BE2C (cell line): ENCODE measurements at places on chromosomes 6 and 20.
A peak's percentile ranks its signal among the peaks of the same experiment; 100 is the strongest.

GRCh38 chr6:141313986-141314385, 818.7 kb upstream of the GJE1 start:
- no peak for DNase-seq

GRCh38 chr6:158934157-158934556, 65.8 kb downstream of the RSPH3 start:
- no peak for DNase-seq

DNA sequence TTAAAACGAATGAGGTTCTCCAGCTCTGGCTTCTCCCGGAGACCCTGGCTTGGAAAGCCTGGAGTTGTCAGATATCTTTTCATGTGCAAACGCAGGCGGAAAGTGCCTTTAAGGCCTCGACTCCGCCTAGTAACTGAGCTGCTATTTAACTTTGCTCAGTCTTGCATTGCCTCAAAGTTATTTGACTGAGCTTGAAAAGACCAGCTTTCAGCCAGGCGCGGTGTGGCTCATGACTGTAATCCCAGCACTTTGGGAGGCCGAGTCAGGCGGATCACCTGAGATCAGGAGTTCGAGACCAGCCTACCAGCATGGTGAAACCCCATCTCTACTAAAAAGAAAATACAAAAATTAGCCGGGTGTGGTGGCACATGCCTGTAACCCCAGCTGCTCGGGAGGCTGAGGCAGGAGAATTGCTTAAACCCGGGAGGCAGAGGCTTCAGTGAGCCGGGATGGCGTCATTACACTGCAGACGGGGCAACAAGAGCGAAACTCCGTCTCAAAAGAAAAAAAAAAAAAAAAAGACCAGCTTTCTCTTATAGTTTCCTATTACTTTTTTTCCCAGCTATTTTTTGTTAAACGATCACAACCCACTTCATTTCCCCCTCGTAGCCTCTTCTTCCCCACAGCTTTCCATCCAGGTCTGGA, 1.9 kb downstream of the GCNT2 start:
- no peak for DNase-seq

DNA sequence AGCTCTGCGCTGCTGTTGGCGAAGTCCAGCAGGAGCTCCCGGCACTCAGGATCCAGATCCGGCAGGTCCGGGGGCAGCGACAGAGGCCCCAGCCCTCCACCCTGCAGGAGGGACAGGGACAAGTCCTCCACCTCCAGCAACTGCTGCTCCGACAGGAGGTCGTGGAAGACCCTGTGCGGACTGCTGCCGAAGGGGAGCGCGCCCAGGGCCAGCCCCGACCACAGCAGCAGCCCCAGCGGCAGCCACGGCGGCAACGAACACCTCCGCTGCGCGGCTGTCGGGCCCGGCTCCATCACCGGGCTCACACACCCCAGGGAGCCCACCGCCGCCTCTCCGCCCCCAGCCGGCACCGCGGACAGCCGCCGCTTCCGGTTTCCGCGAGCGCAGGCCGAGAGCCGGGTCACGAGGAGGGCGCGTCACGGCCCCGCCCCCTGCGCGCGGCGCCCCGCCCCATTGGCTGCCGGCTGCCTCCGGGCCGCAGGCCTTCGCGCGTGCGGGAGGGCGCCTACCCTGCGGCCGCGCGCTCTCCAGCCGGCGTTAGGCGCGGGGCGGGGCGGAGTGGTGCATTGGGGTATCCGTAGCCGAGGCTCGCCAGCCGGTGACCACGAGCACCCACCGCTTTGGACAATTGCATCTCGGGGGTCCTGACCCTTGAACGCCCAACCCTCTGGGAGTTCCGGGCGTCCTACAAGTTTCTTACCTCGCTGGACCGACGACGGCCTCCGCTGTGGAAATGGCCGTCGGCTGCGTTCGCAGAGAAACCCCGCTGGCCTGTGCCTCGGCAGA, at the start of gene OSTM1:
TSS of gene OSTM1 (minus strand) at position 383 of the 786 bp plus-strand sequence. CDS start at position 293, 90 bp downstream.
- peak; percentile 95 for DNase-seq

DNA sequence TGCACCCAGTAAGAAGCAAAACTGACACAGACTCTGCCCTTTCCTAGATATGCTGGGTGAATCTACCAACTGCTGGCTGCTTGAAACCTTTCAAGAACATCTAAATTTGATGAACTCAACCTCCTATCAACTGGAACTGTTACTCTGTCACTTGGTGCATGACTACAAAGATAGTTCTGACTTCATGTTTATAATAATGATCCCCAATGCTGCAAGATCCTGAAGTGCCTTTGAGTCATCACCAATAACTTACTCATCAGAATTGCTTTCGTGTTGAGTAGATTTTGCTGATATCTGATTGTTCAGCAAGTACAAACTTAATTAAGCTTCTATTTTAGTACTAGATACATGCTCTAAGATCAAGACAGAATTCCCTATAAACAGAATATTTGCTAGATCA, 100.2 kb upstream of the ARMC2 start:
- DNase-seq = no peak

DNA sequence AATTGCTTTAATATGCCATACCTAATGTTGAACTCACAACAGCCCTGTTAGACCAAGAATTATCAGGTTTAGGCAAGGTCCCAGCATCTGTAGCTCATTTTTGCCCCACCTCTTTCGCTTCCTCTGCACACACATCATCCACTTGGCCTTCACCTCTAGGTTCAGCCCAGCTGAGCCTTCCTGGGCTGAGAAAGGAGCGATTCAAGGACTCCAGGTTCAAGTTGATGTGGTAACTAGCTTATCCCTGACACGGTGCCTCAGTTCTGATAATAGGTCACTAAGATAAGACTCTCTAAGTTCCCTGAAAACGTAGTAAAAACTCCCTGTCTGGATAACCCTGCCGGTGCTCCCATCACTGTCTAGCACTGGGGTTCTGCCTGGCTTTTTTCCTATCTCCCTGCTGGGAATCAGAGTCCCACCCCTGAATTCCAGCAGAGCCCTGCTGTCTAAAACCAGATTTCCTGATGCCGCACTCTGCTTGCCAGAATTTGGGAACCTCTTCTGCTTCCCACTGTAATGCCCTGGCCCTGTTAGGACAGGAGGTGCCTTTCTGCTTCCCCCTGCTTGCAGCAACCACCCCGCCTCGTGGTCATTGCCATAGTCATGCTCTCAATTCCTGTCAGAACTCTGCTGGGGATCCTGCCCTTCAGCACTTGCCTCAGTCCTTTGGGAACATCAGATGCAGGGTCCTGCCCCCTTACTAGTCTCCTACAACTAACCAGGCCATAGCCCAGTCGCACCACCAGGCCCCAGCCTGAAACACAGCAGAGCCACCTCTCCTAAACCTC, 47.6 kb downstream of the ALDH8A1 start:
- DNase-seq = no peak

- DNase-seq = no peak
Observed at GRCh38 chr20:46142124-46142523, 24.0 kb downstream of the CD40 start.

DNA sequence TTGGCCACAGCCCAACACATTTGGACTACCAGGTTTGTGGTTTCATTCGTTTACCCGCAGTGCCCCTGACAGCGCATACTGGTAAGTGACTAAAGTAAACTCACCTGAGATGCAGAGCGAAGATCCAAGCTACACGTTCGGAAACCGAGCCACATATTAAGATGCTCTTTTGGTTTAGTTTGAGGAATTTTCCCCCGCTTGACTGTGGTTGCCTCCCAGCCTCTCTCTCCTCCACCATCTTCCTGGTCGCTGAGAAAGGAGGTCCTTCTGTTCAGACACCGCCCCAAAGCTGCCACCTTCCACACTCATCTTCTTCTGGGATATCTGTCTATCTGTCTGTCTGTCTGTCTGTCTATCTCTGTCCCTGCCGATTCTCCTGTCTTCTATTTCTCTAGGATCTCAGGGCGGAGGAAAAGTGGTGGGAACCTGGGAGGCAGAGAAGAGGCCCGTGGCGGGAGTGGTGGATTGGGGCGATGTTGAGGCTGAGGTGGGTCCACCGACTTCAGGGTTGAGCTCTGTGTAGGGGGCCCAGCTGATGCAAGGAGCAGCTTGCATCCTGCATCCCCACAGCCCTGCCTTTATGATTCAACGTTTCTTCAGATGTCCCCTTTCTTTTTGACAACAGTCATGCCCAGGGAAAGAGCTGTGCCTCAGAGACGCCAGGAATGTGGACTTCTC, 196.9 kb upstream of the ZNF184 start:
- DNase-seq = no peak

DNA sequence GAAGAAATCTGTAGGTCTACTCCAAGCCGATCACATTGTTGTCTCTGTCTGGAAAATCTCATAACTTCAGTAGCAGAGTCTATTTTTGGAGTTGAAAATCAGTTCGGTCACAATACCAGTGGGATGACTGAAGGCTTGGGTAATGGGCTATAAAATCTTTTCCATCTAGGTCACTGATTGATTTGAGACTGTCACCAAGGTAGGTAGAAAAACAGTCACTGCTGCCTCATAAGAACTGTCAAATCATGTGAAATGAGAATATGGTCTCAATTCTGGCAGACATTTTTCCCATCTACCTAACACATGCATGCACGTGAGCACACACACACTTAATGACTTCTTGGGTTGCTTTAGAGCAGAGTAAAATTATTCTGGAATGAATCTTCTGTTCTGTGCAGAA, 1162.8 kb upstream of the CITED2 start:
- no peak for DNase-seq

- DNase-seq = no peak
Observed at GRCh38 chr6:109793792-109794191, 102.7 kb downstream of the FIG4 start.

DNA sequence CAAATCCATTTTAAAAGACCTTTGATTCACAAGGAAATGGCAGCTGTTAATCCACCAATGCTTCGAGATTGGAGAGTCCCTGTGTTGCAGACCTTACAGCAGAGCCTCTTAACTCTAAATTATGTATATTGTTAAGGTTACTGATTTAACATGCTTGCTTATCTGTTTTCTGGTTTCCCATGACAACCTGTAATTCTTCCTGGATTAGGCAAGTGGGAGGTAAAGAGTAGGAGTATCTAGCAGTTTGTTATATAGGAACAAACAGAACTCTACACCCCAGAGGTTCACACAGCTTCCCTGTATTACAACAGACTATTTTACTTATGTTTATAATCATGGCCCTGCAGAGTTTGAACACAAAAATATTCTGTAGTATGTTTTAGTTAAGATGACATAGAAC, 39.5 kb downstream of the NKX2-4 start:
- no peak for DNase-seq

DNA sequence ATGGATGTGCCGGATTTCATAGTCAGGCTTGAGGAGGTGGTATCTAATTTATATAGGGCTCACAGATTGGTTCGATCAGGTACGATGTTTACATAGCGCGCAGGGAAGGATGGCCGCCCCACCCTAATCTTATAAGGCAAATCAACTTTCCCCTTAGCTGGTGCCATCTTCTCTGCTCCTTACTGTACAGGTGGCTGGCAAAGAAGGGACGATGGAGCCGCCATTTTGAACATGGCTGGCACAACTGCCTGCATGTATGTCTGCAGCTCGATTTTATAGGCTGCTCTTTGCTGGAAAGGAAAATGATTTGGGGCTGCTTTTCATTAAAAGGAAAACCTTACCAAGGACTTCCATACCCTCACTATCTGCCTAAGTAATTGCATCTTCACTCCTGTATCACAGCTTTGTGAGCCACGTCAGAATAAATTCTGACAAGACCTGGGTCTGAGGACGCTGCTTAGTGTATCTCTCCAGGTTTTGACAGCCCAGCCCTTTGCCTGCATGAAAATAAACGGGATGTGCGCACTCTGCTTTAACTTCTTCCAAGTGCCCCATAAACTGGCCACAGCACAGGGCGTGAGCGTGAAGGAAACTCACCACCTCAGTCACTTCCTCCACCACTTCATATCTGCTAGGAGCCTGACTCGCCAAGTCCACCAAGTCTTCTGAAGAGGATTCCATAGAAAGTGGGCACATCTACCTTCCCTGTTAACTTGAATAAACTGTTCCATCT, 109.4 kb upstream of the ARMC2 start:
- no peak for DNase-seq

DNA sequence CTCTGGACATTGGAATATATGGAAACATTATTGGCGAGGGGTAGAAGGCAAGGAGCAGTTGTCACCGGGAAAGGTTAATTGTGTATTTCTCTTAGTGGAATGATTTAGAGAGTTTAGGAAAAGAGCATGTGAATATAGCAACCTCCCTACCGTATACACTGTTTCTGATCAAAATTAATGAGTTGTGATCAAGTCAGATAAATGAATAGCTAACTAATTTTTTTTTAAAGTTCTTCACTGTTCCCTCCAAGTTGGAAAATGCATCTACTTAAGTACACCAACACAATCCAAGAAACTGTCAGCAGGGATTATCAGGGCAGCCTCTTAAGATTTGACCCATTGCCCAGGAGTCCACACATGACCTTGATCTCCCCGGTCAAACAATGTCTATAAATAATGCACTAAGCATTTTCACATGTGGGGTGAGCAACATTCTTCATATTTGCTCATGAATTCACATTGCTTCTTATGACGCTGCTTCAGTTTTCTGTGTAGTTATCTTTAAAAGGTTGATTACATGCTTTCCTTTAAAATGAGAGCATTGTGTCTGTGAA, 680.8 kb upstream of the NRSN1 start:
- DNase-seq = no peak

DNA sequence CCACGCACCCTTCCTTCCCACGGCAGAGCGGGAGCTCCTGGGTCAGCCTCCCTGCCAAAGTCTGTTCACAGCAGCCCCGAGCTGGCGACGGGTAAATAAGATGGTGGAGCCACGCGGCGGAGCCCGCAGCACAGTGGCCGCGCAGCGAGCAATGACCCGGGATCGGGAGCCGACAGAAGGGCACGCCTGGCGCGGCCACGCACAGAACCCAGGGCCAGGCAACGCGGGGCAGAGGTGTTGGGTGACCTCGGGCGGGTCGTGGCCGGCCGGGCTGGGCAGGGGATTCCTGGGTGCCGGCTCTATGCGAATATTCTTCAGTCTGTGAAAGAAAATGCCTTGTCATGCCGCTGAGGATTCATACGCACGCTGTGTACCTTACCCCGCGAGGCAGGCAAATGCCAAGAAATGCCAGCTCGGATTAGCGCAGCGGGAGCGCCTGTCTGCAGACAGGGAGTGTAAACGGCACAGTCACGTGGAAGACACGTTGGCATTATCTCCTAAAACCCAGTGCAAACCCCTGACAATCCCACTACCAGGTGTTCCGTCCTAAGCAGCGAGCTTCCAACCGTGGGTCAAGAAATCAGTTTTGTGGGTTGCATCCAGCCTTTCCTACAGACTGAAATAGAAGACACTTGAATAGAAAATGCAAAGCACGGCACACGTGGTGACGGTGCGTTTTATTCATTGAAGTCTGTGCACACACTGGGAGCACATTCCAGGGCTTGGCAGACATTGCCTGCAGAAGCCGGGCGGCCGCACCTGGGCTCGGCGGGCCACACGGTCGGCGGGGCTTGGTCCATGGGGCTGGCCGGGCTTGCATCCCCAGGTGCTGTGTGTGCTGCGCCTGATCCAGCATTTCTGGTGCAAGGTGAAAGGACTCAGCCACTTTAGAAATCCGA, 18.3 kb downstream of the CHRNA4 start:
- DNase-seq = no peak
